ENCODE measurements at places on chromosomes 6 and 20.

DNA sequence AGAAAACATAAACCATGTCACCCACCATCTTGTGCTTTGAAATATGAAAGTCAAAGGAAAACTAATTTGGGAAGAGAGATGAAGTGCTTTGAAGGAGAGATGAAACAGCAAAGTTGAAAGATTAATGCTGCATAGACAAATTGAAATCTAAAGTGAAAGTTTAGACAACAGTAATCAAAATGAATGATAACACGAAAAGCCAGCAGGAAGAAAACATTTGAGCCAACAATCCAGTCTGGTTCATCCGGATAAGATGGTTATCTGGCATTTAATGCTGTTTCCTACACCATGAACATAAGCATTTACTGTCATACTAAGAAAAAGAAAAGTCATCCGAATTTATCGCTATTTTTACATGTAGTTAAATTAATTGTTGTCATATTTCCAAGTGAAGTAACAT is 595 bp downstream of the HAO1 start:
- no peak for DNase-seq

DNA sequence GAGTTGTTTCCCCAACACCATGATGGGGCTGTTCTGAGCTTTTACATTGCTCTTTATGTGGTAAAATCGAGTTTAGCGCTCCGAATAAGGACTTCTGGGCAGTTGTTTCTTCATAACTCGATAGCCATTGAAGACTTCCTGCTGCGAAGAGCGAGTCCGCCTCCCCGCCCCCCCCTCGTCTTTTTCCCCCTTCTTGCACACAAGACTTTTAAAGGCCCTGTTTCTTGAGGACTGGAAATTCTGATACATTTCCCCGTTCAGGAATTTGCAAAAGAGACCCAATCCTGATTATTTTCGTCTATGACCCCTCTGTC is 1.5 kb upstream of the CITED2 start:
- DNase-seq, result no peak

GRCh38 chr6:13328875-13329183 is 492 bp upstream of the TBC1D7 start:
- DNase-seq, result no peak

DNA sequence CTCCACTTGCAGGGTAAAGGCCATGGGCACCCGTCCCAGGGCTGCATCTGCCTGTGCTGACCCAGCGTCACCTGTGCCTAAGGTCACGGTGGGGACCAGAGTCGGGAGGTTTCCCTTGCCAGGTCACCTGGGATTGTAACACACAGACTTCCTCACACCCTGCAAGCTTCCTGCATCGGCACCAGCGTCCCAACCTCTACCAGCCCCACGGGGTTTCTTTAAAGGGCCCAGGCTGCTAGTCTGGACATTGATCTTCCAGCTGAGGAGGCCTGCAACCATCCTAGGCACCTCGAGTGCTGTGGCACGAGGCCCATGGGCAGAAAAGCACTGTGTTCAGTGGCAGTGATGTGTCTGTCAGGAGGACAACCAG is 12.6 kb downstream of the ACSS1 start:
- no peak for DNase-seq

- DNase-seq, result no peak
These were observed 94.2 kb downstream of the CDS2 start for GRCh38 chr20:5221061-5221430.

- no peak for DNase-seq
These were observed 2.4 kb upstream of the SCGN start for GRCh38 chr6:25649611-25650010.

DNA sequence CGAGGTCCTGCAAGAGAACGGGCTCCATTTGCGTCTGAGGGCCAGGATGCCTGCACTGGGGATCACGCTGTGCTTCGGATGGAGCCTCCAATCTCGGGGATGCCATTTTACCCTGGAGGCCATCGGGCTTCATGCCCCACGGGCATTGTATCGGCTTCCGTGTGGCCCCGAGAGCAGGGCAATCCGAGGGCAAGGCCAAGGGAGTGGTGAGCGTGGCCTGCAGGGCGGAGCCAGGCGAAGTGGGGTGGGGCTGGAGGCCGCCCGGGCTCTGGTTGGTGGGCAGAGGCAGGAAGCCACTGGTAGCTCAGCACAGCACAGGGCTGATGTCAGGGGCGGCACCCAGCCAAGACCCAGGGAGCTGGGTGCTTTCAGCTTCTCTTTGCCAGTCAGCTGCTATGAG is 57.5 kb upstream of the BHLHE23 start:
- no peak for DNase-seq

Measured in ELR (cell line).